ENCODE measurements at places on chromosomes 6 and 20. TPM values are rescaled to one million over a fixed set of nuclear protein-coding genes. Genes with fewer than 3 reads are reported as not detected.

SLC16A10 gene
- 0.20 TPM for total RNA-seq

TFAP2C gene
- not detected for total RNA-seq

TCF21 gene
- not detected for total RNA-seq

EPPIN gene
- total RNA-seq = not detected

GSS gene
- total RNA-seq = 61.1 TPM

GRCh38 chr20:10527781-10528180 is 92.7 kb downstream of the SLX4IP start:
- no peak for DNase-seq

- no peak for DNase-seq
Measured at GRCh38 chr6:78850621-78851020, 16.7 kb upstream of the IRAK1BP1 start.

GRCh38 chr6:161804838-161805237 is 531.0 kb upstream of the AGPAT4 start:
- no peak for DNase-seq

- no peak for DNase-seq
Measured at GRCh38 chr6:28345201-28345600, 4.5 kb upstream of the ZKSCAN3 start.

DNA sequence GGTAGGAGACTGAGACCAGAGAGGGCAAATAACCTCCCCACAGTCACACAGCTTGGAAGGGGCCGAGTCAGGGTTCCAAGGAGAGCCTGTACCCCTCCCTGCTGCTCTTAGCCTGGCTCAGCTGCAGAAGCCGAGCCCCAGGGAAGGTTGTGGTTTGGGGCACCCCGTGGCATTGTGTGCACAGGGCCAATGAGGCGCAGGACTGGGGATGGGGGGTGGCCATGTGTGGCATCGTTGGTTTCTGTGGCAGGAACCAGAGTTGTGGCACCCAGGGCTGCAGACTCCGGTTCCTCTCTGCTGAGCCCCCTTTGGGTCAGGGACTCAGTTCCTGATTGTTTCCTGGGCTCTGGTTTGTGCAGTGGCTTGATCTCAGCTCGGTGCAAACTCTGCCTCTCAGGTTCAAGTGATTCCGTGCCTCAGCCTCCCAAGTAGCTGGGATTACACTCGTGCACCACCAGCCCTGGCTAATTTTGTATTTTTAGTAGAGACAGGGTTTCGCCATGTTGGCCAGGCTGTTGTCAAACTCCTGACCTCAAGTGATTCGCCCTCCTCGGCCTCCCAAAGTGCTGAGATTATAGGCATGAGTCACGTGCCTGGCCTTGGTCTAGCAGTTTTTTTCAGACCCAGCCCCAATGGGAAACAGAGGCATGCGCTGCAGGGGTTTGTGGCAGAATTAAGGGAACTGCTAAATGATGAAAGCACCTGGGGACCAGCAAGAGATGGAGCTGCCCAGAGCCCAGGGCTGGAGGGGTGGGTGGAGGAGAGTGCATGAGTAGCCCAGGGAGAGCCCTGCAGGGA is 221.0 kb upstream of the SULF2 start:
- no peak for DNase-seq

DNA sequence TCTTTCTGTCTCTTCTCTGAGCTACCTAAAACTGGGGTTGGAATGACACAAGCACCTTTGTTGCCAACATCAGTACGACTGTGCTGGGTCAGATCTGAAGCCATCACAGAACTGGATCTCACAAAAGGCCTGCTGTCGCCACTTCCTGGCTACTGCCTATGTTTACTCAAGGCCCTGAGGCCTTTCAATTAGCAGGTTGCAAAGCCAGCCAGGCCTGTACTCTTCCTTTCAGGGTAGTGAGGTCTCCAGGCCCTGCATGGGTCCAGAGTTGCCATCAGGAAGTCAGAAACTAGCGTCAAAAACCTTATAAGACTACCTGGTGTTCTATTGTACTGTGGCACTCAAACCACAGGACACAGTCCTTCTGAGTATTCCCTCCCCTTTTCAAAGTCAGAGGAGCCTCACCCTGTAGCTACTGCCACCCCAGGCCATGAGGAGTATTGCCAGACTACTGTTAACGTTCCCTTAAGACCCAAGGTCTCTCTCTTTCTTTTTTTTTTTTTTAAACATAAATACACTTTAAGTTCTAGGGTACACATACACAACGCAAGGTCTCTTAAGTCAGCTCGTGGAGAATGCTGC is 937.4 kb upstream of the GJE1 start:
- DNase-seq = no peak

DNA sequence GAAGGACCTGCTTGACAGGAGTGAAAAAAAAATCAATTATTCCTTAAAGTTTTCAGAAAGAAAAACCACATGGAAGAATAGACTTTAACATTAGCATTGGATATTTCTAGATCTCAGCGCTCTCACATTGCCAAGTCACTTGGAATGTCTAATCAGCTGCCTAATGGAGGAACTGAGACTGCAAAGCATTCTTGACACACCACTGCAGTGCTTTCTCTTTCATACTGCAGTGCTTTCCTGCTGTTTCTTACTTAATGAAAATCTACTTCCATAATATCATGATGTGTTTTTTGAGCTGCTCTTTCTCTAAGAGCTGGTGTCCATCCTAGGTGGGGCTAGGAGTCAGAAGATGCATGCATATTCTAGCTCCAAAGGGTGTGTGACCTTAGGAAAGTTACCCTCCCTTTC is 20.4 kb upstream of the MCM3 start:
- peak; percentile 33 for DNase-seq

Measured in lung microvascular endothelial cell (primary cell).